ENCODE measurements at places on chromosomes 7 and 10.

DNA sequence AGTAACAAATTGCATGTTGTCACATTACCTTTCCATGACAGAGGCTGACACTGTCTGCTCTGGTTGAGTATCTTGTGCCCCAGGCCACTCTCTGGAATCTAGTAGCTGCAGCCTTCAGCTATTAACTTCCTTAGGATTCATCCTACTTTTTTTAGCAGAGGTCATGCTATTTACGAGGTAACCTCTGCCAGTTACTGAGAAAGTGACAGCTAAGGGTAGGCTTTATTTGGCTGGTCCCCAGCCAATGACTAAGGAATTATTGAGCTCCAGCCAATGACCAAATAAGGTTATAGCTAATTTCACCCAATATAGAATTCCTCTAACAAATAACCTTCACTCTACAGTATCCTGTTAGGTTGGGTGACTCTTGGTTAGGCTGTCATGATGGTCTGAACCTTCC is 1361.7 kb downstream of the XPNPEP1 start:
- no peak overlapping the region for H3K4me3 ChIP-seq
- H3K4me1 ChIP-seq: no peaks in the 10 kb centered on the region
- H3K27me3 ChIP-seq: no peaks in the 10 kb centered on the region
- no peaks in the 10 kb centered on the region for H3K36me3 ChIP-seq

DNA sequence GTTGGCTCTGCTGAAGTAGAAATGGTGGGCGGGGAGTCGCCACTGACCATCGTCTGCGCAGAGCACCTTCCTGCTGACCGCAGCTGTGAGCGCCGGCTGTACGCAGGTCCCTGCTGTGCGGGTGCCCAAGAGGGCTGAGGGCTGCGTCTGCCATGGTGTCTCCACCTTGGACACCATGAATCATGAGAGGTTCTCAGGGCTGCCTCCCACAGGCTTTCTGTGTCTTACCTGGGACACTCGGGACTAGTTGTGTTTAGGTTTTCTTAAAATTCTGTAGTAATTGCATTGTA is 44.9 kb upstream of the PRKAR1B start:
- H3K27ac ChIP-seq: no peak overlapping the region
- DNase-seq: no peak
- no peaks in the 10 kb centered on the region for H3K4me1 ChIP-seq
- H3K4me3 ChIP-seq: no peak overlapping the region

DNA sequence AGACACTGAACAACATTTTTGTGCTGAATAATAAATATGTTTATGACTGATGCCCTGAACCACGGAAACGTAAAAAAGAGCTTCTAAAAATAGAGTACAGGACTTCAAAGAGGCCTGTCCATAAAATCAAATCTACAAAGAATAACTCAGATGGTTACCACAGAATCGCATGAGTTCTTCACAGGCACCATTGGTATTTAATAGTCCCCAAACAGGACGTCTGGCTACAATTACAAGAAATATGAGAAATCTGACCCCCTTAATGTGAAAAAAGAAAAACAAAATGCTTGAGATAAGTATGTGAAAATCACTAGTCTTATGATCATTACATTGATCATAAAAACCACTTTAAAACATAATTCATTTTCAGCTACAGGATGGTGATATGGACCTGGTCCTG is 20.8 kb downstream of the CYTH3 start:
- H3K27ac ChIP-seq: no peak overlapping the region
- DNase-seq: no peak
- H3K4me1 ChIP-seq: peaks cover 34% of the 10 kb centered on the region
- H3K27me3 ChIP-seq: no peaks in the 10 kb centered on the region

DNA sequence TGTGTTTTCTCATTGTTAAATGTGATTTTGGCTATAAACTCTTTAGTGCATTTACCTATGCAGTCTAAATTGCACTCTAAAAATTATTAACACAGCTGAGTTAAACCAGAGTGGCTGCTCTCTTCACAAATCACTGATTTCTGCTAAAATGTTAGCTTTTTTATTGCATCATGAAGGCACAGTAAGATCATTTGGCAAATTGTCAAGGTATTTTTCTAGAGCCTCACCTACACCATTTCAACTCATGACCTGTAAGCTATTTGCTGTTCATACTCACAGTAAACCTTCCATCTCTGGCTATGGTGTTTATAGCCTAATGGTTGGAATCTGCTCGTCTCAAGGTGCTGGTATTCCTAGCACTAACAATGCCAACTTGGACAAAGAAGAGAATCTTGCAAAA is 25.7 kb downstream of the NDUFB2 start:
- H3K36me3 ChIP-seq: no peaks in the 10 kb centered on the region
- no peak overlapping the region for H3K4me3 ChIP-seq
- DNase-seq: no peak

GRCh38 chr7:28062197-28062991 is 118.2 kb downstream of the JAZF1 start:
- H3K27ac ChIP-seq: peak overlapping the region; percentile 77
- no peaks in the 10 kb centered on the region for H3K36me3 ChIP-seq
- no peaks in the 10 kb centered on the region for H3K27me3 ChIP-seq
- H3K4me3 ChIP-seq: no peak overlapping the region
- peaks cover 48% of the 10 kb centered on the region for H3K4me1 ChIP-seq

GRCh38 chr10:10294881-10295529 is 722.7 kb upstream of the CELF2 start:
- DNase-seq: peak; percentile 14
- no peaks in the 10 kb centered on the region for H3K27me3 ChIP-seq
- peaks cover 1% of the 10 kb centered on the region for H3K4me1 ChIP-seq
- no peak overlapping the region for H3K27ac ChIP-seq
- no peak overlapping the region for H3K4me3 ChIP-seq
- peaks cover 15% of the 10 kb centered on the region for H3K36me3 ChIP-seq

GRCh38 chr7:158024881-158025280 is 562.7 kb downstream of the PTPRN2 start:
- H3K4me1 ChIP-seq: peaks cover 4% of the 10 kb centered on the region
- peaks cover 2% of the 10 kb centered on the region for H3K27me3 ChIP-seq
- no peak for DNase-seq
- H3K27ac ChIP-seq: no peak overlapping the region
- H3K4me3 ChIP-seq: no peak overlapping the region

DNA sequence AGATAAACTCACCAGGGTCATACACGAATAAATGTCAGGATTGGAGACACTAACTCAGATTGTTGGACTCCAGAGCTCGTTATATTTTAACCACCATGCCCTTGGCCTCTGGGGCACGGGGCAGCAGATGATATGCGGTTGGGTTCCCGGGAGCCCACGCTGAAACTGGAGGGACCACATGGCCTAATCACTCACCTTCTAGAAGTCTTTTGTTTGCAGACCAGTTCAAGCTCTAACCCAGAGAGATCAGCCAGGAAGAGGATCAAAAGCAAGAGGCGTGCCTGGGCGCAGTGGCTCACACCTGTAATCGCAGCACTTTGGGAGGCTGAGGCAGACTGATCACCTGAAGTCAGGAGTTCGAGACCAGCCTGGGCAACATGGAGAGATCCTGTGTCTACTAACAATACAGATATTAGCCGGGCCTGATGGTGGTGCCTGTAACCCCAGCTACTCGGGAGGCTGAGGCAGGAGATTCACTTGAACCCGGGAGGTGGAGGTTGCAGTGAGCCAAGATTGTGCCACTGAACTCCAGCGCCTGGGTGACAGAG is 42.6 kb upstream of the ECHDC3 start:
- H3K4me1 ChIP-seq: no peaks in the 10 kb centered on the region
- no peak overlapping the region for H3K4me3 ChIP-seq
- H3K27me3 ChIP-seq: no peaks in the 10 kb centered on the region
- no peak overlapping the region for H3K27ac ChIP-seq
- DNase-seq: no peak

GRCh38 chr10:91220954-91221675 is 652 bp downstream of the PCGF5 start:
- H3K4me3 ChIP-seq: peak overlapping the region; percentile 75
- H3K27me3 ChIP-seq: peaks cover 63% of the 10 kb centered on the region
- no peaks in the 10 kb centered on the region for H3K36me3 ChIP-seq
- no peak overlapping the region for H3K27ac ChIP-seq
- H3K4me1 ChIP-seq: peaks cover 11% of the 10 kb centered on the region

DNA sequence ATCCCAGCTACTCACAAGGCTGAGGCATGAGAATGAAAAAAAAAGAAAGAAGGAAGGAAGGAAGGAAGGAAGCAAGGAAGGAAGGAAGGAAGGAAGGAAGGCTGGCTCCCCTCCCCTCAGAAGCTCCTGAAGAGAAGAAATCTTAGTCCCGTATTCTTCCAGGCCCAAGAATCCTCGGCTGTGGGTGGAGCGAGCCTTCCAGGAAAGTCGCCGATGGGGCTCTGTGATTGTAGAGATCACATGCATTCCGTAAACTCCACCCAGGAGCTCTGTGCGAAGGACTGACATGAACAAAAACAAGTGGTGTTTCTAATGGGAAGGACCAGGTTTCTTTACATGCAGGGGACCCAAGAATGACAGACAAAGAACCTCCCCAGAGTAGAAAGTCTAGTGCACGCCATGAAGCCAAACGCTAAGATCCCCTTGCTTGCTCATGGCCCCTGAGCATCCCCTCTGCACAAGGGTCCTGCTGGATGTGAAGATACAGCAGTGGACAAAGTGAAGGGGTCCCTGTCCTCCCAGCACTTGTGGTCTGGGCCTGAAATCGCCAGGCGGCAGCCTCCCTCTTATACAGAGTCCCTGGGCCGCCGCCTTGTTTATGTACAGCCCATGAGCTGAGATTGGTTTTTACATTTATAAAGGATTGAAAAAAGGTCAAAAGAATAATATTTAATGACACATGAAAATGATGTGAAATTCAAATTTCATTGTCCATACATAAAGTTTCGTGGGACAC is 25.2 kb downstream of the CNPY1 start:
- no peak overlapping the region for H3K4me3 ChIP-seq
- peaks cover 3% of the 10 kb centered on the region for H3K36me3 ChIP-seq
- DNase-seq: no peak
- no peaks in the 10 kb centered on the region for H3K4me1 ChIP-seq

DNA sequence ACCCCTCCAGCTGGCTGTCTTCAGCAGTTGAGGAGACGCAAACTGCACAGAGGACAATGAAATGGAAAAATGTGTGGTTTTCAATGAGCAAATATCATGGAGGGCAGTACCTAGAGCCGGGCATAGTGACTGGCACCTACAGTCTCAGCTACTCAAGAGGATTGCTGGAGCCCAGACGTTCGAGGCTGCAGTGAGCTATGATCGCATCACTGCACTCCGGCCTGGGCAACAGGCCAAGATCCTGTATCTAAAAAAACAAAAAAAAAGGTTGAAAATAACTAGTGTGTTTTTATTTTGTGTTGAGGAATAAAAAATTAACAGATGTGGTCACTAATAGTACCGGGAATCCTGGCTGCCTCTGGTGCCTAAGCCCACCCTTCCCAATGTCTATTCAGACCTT is 345.5 kb downstream of the GALNT17 start:
- H3K27ac ChIP-seq: peak overlapping the region; percentile 19
- no peaks in the 10 kb centered on the region for H3K27me3 ChIP-seq
- H3K4me3 ChIP-seq: no peak overlapping the region
- DNase-seq: no peak
- peaks cover 37% of the 10 kb centered on the region for H3K36me3 ChIP-seq

DNA sequence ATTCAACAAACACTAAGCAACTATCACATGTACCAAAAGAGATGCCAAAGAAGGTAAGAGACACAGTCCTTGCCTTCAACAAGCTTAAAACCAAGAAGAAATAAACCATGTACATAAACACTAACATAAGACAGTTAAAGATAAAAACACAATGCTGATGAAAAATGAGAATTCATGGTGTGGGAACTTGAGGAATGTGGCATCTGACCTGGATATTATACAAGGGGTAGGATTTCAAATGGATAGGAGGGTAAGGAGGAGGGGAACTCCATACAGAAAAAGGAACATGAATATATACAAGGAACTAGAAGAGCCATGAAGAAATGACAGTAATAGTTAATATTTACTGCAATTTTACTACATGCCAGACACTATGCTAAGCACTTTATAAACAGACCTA is 11.0 kb downstream of the HIBADH start:
- no peak for DNase-seq
- no peak overlapping the region for H3K4me3 ChIP-seq
- H3K27me3 ChIP-seq: no peaks in the 10 kb centered on the region

DNA sequence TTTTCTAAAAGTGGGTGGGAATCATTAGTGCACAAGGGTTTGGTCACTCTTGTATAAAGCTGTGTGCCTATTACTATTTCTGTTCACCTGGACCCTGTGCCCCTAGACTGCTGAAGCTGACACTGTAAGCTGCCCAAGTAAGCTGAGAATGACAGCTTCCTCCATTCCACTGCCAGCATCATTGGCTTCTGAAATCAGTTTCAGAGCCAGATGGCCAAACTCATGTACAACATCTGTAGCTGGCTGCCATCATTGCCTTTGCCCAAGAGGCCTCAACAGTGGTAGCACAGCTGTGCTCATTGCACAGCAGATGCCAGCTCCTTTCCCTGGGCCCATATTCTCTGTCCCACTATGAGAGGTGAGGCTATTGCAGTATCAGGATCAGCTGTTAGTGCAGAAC is 165.7 kb downstream of the CPEB3 start:
- H3K4me3 ChIP-seq: no peak overlapping the region
- H3K4me1 ChIP-seq: peaks cover 7% of the 10 kb centered on the region
- no peak overlapping the region for H3K27ac ChIP-seq

DNA sequence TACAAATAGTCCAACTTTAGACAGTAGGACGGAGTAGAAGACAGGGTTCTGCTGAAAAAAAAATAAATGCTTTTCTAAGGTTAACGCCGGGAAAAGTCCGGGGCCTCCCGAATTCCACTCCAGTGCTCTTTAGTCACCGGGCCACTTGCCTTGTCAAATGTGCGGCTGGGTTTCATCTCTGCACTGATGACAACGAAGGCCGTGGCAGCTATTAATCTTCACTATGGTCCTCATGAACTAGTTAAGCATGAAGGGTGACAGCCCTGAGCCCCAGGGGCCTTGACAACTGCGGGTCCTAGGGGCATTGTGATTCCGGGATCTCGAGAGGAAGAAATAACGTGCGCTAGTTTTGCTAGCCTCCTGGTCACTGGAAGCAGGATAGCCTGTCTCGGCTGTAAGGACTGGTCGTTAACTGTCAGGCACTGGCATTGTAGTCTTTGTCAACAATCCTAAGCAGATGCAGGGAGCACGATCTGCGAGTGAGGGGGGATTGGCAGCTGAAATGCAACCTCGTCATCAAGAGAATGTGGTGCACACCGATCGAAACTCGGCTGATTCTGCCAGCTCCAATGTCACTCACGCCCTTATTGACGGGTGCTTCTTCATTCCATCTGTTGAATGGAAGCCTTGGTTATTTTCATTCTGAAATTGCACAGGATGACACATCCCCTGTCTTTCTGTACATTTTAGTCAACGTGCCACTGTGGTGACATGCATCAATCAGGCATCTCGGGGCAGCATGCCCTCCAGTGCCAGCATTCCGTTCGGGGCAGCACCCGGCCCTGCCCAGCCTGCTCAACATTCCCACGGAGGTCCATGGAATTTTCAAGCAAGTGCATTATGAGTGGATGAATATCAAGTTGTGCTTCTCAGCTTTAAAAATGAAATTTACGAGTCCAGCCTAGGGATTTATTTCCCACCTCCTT is 51.6 kb upstream of the MGMT start:
- H3K4me3 ChIP-seq: no peak overlapping the region
- DNase-seq: no peak
- no peak overlapping the region for H3K27ac ChIP-seq
- peaks cover 24% of the 10 kb centered on the region for H3K4me1 ChIP-seq

DNA sequence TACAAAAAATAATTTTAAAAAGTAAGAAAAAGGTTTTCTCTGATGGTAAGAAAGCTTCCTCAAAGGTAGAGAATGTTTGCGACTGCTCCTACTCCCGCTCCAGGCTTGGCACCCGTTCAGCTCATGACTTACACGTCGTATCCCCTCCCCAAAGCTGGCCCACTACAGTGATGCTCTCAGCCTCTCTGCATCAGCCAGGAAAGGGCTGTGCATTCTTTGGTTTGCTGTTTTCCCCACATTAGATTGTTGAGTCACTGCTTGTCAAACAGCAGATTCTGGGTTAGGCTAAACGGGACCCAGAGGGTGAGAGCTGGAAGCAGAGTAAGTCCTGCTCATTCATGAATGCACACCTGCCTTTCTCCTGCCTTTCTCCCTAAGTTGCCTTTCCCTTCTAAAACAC is 54.7 kb upstream of the NMT2 start:
- no peak overlapping the region for H3K4me3 ChIP-seq
- H3K27me3 ChIP-seq: no peaks in the 10 kb centered on the region
